ENCODE measurements at places on chromosomes 13 and 19. TPM values are rescaled to one million over a fixed set of nuclear protein-coding genes. Genes with fewer than 3 reads are reported as not detected.
A peak's percentile ranks its signal among the peaks of the same experiment; 100 is the strongest.

DNA sequence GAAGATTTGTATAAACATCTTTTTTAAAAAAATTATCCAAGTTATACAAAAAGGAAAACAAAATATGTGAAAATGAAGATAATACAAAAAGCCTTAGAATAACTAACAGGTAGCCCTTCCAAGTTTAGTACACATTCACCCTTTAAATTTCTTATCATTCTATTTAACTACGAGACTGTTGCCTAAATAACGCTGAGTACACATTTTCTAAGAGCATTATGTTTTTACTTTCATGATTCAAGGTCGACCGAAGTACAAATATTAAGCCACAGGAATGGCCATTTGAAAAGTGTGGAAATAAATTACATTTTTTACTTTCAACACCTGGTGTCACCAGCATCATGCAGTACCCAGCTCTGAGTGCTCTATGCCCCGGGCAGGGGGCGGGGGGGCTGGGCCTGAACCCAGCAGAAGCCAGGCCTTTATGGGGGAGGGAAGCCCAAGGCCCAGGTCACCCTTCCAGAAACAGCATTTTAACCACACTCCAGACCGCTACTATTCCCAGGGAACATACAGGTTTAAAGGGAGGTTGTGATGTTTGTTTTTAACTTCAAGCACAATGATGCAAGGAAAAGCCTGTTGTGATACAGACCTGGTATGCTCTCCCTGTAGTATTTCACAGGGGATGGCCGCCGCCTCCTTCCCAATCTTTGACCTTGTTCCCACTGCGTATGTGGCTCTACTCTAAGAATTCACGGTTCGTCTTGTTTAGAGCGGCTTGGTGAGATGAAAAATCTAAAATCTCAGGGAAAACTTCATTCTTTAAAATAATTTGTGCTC lies 24.0 kb downstream of the GGACT start:
- no peaks in the 10 kb centered on the region for H3K36me3 ChIP-seq
- no peak for DNase-seq
- H3K27me3 ChIP-seq: no peaks in the 10 kb centered on the region
- no peak overlapping the region for H3K4me3 ChIP-seq

- no peak for DNase-seq
- no peak overlapping the region for H3K27ac ChIP-seq
- no peaks in the 10 kb centered on the region for H3K4me1 ChIP-seq
These were observed 13.8 kb upstream of the ILF3 start for GRCh38 chr19:10640361-10640760.

DNA sequence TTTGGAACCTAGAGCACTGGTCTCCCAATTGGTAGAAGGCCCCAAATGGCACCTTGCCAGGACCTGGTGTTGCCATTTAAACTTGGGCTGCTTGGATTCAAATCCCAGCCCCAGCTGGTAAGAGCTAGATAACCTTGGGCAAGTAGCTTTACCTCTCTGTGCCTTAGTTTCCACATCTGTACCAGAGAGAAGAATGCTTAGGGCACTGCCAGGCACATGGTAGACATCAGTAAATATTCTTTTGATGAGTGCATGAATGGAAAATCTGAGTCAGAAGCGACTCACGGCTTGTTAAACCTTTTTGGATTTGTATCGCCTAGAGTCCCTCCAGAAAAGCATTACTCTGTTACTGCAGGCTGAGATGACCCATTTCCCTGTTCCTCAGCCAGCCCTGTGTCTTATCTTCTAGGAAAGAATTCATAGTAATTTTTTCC lies 90.9 kb downstream of the SIPA1L3 start:
- H3K36me3 ChIP-seq: no peaks in the 10 kb centered on the region
- H3K4me1 ChIP-seq: no peaks in the 10 kb centered on the region
- H3K4me3 ChIP-seq: no peak overlapping the region
- no peak for DNase-seq

DNA sequence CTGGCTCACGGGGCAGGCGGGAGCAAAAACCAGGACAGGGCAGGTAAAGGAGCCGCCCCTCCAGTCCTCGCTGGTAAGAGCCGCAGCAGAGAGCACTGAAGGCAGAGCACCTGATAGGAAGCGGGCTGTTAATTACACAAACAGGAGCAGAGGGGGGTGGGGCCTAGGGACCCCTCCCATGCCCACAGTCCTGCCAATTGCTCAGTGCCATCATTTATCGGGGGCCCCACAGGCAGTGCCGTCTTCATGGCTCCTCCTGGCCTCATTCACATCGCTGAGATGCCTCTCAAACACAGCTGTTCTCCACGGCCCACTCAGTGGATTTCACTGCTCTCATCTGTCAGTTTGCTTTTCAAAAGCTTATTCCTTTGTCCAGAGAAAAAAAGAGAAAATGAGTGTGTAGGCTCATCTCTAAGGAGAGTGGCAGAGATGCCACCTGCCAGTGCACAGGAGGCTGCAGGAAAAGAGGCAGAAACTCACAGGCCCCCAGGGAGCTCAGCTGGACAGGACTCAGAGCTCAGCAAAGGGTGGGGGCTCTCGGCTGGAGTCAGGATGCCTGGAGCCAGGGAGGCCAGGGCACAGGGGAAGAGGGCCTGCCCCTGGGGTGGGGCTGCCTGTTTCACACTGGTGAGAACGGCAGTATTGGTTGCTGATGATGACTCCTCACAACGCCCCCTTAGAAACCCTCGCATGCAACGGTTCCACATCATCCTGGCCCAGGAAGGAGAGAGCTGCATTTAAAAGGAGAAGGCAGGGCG lies 174.6 kb downstream of the COL4A1 start:
- no peak for DNase-seq
- no peaks in the 10 kb centered on the region for H3K4me1 ChIP-seq
- no peaks in the 10 kb centered on the region for H3K36me3 ChIP-seq
- no peaks in the 10 kb centered on the region for H3K27me3 ChIP-seq
- no peak overlapping the region for H3K27ac ChIP-seq

ZNF28 gene
- 2.7 TPM for total RNA-seq

- no peaks in the 10 kb centered on the region for H3K36me3 ChIP-seq
- H3K4me3 ChIP-seq: no peak overlapping the region
- DNase-seq: no peak
These were observed 14.8 kb downstream of the BRD4 start for GRCh38 chr19:15317392-15318071.

DNA sequence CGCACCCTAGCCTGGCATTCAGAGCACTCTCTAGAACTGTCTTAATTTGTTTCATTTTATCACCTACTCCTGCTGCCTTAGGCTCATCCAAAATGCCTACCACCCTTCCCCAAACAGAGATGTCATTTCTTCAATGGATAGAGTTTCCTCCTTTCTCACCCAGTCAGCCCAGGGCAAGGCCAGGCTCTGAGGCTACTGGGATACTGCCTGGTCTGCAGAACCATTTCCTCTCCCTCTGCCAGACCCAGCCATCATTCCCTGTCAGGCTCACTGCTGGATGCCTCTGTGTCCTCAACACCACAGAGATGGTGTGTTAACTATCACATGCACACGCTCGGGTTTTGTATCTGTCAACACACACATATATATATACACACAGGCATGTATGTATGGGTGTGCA lies 47.2 kb downstream of the C13orf42 start:
- no peak overlapping the region for H3K4me3 ChIP-seq
- DNase-seq: no peak
- H3K27me3 ChIP-seq: no peaks in the 10 kb centered on the region
- H3K4me1 ChIP-seq: no peaks in the 10 kb centered on the region

SLC7A9 gene
- 6.8 TPM for total RNA-seq

DNA sequence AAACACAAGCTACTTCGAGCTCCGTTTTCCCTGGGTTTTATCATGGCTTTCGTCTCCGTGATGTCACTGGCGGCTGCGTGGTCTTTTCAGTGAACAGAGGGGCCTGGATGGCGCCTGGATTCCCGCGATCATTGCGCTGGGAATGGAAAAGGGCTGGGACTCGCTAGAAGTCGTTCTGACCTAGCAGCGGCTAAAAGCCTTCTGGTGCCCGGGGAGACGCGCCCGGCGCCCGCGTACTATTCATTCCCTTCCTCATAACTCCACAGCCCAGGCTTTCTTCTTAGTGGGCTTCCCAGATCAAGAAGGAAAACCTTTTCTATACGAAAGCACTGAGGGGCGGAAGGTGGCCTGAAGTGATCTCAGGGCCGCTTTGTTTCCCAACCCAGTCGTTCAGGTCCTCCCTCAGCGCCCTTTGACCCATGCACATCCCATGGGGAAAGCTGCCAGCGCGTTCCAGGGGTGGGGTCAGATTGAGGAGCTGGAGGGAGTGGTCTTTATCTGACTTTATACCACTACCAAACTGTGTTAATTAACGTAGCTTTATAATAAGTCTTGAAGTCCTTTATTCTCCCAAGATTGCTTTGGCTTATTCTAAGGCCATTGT lies 96.6 kb downstream of the ELF1 start:
- H3K27ac ChIP-seq: peak overlapping the region; percentile 46
- no peaks in the 10 kb centered on the region for H3K36me3 ChIP-seq
- H3K4me1 ChIP-seq: peaks cover 12% of the 10 kb centered on the region
- H3K4me3 ChIP-seq: peak overlapping the region; percentile 12
- H3K27me3 ChIP-seq: no peaks in the 10 kb centered on the region
- peak; percentile 53 for DNase-seq

GRCh38 chr13:94988654-94989053 lies 276.3 kb upstream of the SOX21 start:
- no peak for DNase-seq
- no peaks in the 10 kb centered on the region for H3K36me3 ChIP-seq

- H3K4me3 ChIP-seq: no peak overlapping the region
- no peak for DNase-seq
- H3K27ac ChIP-seq: no peak overlapping the region
- H3K4me1 ChIP-seq: no peaks in the 10 kb centered on the region
- H3K27me3 ChIP-seq: no peaks in the 10 kb centered on the region
- no peaks in the 10 kb centered on the region for H3K36me3 ChIP-seq
These were observed 48.0 kb upstream of the IPO5 start for GRCh38 chr13:97905517-97905916.

All from liver (tissue), 10 donors.